ENCODE measurements at places on chromosomes 11 and 22.

DNA sequence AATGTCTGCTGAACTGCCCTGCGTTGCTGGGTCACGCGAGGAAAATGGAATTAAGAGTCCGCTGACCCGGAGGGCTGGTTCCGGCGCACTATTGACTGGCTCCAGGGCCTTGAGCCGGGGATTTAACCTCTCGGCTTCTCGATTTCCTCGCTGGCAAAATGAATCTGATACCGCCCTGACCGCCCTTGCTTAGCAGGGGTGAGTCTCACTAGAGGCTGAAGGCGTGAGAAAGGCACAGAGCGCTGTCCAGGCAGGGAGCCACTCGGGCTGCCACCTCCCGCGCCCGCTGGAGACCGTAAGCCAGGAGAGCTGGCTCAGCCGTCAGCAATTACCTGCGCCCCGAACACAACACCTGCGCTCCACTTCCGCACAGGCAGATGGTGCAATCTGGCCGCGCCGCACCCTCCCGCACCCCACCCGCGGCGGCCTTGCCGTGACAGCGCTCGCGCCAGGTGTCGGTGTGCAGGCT lies 65.6 kb downstream of the BUD13 start:
- DNase-seq: no peak

DNA sequence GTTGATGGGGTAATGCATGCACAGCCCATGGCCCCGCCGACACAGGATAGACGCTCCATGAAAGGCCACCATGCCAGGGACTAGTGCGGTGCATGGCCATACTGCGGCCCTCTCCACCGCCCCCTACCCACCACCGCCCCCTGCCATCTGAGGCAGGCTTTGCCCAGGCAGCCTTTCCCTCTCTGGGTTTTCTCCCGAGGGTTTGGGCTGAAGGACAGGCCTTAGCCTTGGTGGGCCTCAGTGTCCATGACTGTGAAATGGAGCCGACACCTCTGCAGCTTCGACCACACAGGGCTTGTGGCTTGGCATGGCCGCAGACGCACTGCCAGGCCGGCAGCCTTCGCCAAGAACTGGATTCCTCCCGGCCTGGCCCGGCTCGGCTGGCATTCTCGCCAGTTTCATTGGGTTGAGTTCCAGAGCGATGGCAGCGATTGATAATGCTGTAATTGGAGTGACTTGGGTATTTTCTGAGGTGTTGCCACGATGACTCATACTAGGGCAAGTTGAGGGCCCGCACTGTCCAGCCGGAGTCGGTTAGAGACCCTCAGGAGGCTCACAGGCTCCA lies 111.3 kb downstream of the WNT7B start:
- DNase-seq: no peak

- DNase-seq: no peak
Measured at GRCh38 chr11:44877571-44878497, 72.8 kb downstream of the TP53I11 start.

DNA sequence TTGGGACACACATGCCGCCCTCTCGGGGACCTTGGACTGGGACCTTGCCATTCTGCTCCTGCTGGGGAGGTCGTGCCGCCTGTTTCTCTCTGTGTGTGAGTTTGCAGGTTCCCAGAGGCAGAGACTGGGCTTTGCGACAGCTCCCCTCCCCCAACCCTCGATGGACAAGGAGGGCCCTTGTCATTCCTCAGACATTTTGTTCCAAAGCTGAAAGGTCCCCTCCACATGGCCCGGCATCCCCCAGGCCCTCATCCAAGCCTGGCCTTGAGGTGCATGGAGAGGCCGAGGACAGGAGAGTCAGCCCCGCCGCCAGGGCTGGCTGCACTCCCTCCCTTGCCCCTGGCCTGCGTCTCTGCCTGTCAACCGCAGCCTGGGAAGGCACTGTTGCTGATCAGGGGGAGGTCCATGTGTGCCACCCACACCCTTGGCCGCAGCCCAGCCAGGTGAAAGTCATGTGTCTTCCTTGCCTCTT lies 25.6 kb downstream of the FADS2 start:
- DNase-seq: no peak

GRCh38 chr11:7851391-7851790 lies 54.6 kb upstream of the OR5P2 start:
- no peak for DNase-seq

DNA sequence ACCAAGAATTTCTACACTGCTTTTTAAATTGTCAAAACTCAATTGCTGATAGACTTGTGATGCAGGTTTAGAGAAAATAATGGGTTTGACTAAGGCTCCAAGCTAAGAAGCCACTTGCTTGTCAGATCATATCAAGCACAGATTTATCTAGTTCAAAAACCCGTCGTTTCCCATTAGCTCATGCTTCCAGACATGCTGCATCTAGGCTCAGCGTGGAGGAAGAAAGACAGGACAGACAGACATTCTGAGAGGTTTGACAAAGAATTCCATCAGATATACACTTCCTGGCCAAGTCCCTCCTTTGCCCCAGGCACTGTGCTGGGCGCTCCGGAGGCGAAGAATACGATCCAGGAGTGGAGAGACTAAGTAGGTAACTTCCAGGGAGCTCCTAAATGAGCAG lies 76.8 kb downstream of the KCNC1 start:
- DNase-seq: no peak

GRCh38 chr11:66002648-66003225 lies 434 bp downstream of the BANF1 start:
- no peak for DNase-seq

- peak; percentile 82 for DNase-seq
Measured at GRCh38 chr11:102361086-102362031, 14.3 kb downstream of the BIRC2 start.

DNA sequence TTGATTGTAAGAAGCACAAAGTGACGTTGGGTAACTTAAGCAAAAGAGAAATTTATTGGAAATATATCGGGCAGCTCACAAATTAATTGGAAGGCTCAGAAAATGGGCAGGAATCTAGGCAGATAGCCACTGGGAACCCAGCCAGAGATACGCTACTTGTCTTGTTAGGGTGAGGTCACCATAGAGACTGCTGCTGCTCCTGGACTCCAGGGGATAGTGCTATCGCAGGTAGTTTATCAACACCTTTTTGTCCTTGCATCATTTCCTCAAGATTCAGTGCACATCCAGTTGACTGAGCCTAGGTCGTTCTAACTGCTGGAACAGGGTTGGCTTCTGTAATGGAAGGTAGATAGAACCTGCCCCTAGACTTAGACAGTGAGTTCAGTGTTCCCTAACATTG lies 19.6 kb downstream of the AMOTL1 start:
- no peak for DNase-seq

DNA sequence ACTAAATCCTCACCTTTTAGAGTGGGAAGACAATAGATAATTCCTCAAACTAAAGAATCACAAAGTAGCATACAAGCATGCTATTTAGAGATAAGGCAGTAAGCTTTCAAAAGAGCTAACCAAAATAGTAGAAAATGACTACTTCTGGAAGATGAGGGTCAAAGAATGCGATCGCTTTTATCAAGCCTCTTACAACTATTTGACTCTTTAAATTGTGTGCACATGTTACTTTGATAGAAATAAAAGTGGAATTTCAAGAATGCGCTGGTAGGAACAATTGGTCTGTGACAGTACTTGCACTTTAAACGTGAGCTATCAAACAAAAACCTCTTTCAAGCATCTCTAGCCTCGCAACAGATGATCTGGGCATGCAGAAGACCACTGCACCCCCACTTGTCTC lies 97.3 kb downstream of the COMMD9 start:
- DNase-seq: no peak

- no peak for DNase-seq
Measured at GRCh38 chr22:30984317-30984716, 15.3 kb downstream of the TUG1 start.

- DNase-seq: peak; percentile 79
Measured at GRCh38 chr11:8963569-8964323, 496 bp downstream of the TMEM9B start.

GRCh38 chr11:75571625-75572024 lies 9.6 kb downstream of the SERPINH1 start:
- no peak for DNase-seq

- no peak for DNase-seq
Measured at GRCh38 chr11:63737718-63738117, 30.9 kb downstream of the ZFTA start.

DNA sequence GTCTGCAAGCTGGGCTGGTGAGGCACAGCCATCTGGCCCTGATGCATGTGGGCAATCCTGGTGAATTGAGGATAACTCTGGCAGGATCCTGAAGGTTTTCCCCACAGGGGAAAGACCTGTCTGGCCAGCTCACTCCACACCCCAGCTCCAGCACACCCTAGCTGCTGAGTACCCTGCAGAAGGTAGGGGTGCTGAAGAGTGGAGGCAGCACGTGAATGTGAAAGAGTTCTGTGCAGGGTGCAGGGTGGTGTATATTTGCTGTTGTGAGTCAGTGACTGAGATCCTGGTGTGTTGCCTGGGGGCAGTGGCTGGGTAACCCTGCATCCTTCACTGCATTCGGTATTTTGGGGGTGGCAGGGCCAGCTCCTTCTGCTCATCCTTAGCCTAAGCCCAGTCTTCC lies 22.4 kb downstream of the DGAT2 start:
- DNase-seq: no peak

- DNase-seq: no peak
Measured at GRCh38 chr22:36419177-36419911, 31.6 kb upstream of the MYH9 start.

DNA sequence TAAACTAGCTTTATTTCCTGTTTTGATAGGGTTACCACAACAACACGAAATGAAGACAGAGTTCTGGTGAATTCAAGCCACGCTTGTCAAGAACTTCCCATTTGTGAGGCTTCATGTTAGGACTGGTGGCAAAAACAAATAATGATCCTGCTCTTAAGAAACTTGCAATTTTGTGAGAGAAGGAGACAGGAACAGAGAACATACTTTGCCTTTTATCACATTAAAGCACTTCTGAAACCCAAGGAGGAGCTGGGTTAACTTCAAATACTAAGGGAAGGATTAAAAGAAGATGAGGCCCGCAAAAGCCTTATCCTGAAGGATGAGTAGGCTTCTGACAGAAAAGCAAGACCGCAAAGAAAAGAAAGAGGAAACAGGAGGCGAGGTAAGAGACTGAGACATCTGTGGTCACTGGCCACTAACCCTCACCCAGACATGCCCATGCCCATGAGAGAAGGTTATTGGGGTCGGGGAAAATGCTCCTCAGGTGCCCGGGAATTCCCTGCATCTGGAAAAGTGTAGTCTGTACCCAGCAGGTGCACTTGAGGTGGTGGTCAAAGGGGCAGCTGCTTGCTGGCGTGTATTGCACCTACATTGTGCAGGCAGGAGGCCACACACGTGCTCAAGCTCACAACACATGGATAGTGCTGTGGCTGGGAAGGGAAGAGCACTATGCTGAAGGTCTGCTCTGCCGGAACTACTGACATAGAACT lies 50.5 kb downstream of the MAPK1 start:
- DNase-seq: peak; percentile 71

- DNase-seq: peak; percentile 24
Measured at GRCh38 chr11:83159902-83160865, 3.3 kb downstream of the PCF11 start.

DNA sequence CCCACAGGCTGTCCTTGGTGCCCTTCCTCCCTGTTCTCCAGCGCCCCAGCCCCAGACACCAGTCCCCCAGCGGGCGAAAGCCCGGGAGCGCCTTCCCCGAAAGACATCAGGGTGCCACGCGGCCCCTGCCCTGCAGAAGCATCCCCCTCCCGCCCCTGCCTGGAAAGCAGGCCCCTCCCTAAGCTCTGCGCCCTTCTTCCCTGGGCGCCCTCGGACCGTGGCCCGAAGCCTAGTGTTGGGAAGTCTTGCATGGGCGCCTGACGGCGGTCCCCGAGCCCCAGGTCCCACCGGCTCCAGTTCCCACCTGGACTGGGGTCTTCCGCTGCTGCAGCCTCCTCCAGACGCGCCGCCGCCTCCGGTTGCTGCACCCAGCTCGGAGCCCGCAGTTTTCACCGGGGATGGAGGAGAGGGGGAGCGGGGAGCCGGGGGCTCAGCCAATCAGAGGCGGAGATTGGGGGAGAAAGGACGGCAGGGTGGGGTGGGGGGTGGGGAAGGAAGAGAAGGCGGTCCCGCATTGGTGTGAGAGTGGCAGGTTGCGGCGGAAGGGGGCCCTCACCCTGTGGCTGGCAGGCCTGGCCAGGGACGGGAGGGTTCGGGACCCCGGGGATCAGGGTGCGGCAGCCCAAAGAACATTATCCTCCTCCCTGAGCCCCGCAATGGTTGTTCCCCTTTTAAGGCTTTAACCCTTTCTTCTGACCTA lies at the start of gene THY1:
TSS of gene THY1 (minus strand) at position 364 of the 700 bp plus-strand sequence. CDS start 2,267 bp downstream, outside the sequence.
- no peak for DNase-seq

DNA sequence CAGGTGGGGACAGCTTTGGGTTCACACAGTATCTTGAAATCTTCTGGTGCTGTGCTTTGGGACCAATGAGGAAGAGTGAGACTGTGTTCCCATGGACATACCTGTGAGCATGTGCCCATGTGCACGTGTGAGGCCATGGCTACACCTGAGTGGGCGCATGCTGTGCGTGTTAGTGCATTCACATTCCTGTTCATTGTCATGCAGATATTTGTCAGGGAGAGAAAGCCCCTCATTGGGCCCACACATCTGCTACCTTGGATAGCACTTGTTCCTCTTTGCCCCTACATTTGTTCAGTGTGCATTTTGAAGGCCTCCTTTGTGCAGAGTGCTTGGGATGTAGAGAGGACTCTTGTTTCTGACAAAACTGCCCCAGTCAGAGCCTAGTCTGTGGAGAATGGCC lies 154.3 kb upstream of the E2F8 start:
- no peak for DNase-seq

- no peak for DNase-seq
Measured at GRCh38 chr11:4903484-4903883, at the start of gene OR51A7. OR51A7 (plus strand) TSS chr11:4903783; CDS start chr11:4907370, 3,587 bp downstream.

- no peak for DNase-seq
Measured at GRCh38 chr22:47245786-47246185, 483.3 kb downstream of the TBC1D22A start.

GRCh38 chr22:19693581-19693980 lies 20.7 kb upstream of the SEPTIN5 start:
- no peak for DNase-seq

- DNase-seq: no peak
Measured at GRCh38 chr11:74736031-74736430, 4.8 kb upstream of the CHRDL2 start.

GRCh38 chr11:70744396-70745185 lies 346.3 kb downstream of the CTTN start:
- DNase-seq: no peak

GRCh38 chr11:61067782-61068446 lies 34.4 kb upstream of the CD5 start:
- no peak for DNase-seq

- no peak for DNase-seq
Measured at GRCh38 chr11:60717956-60718355, 6.6 kb upstream of the MS4A18 start.

DNA sequence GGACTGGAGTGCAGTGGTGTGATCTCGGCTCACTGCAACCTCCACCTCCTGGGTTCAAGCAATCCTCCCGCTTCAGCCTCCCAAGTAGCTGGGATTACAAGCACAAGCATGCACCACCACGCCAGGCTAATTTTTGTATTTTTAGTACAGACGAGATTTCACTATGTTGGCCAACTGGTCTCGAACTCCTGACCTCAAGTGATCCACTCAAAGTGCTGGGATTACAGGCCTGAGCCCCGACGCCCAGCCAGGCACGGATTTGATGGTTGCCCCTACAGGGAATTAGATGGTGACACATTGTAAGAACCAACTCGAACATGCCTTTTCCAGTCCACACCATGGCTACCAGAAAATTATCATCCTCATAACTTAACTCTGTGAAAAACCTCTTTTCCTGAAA lies 26.8 kb upstream of the RTL6 start:
- DNase-seq: no peak

GRCh38 chr11:84319863-84320262 lies 1033.7 kb upstream of the CCDC90B start:
- no peak for DNase-seq
